Activated naive CD4-positive, alpha-beta T cell treated with anti-CD3 and anti-CD28 coated beads, Interleukin-2, amount 10 ng/mL, durations not matched to agents 7 days and 5 days (primary cell): ENCODE measurements at places on chromosomes 7 and 10.

- H3K27me3 ChIP-seq, result no peaks in the 10 kb centered on the region
- H3K4me1 ChIP-seq, result no peaks in the 10 kb centered on the region
- no peak overlapping the region for H3K27ac ChIP-seq
- no peaks in the 10 kb centered on the region for H3K36me3 ChIP-seq
- H3K4me3 ChIP-seq, result no peak overlapping the region
- DNase-seq, result no peak
Measured at GRCh38 chr7:33459340-33459751, 330.0 kb downstream of the BBS9 start.

- H3K36me3 ChIP-seq, result no peaks in the 10 kb centered on the region
- no peak overlapping the region for H3K27ac ChIP-seq
- H3K27me3 ChIP-seq, result no peaks in the 10 kb centered on the region
- H3K4me3 ChIP-seq, result no peak overlapping the region
- peaks cover 4% of the 10 kb centered on the region for H3K4me1 ChIP-seq
Measured at GRCh38 chr10:61125560-61126170, 181.7 kb upstream of the RHOBTB1 start.

DNA sequence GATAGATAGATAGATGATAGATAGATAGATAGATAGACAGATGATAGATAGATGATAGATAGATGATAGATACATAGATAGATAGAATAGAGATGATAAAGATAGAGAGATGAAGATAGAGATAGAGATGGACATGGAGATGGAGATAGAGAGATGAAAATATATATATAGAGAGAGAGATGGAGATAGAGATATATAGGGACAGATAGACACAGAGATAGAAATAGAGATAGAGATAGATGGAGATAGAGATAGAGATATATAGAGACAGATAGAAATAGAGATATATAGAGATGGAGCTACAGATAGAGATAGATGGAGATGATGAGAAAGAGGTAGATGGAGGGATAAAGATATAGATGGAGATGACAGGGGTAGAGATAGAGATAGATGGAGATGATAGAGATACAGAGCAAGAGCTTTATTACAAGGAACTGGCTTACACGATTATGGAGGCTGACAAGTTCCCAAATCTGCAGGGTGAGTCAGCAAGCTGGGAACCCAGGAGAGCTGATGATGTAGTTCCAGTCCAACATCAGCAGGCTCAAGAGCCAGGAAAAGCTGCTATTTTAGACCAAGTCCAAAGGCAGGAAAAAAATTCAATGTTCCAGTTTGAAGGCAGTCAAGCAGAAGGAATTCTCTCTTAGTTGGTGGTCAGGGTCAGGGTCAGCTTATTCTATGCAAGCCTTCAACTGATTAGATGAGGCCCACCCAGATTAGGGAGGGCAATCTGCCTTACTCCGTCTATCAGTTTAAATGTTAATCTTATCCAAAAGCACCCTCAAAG is 37.1 kb downstream of the CAV1 start:
- no peak for DNase-seq
- H3K4me1 ChIP-seq, result no peaks in the 10 kb centered on the region
- H3K36me3 ChIP-seq, result no peaks in the 10 kb centered on the region
- H3K27me3 ChIP-seq, result peaks cover 17% of the 10 kb centered on the region

DNA sequence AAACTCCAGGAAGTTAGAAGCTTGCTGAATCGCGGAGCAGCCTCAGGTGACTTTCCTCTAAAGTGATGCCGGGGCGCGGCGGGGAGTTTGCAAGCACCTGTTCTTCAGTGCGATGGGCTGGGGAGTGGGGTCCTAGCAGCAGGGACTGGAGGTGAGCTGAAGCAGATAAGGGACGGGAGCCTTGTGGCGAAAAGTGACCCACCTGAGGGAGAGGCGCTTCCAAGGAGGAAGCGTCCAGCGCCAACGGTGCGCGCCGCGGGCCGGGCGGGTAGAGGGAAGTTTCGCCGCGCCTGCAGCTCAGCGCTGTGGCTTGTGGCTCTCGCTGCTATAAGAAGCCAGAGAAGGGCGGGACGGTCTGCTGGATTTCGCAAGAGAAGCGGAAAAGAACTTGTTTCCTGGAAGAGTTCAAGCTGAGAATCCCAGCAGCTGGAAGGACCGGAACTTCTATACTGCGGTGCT is at the start of gene STEAP4:
Gene STEAP4 (minus strand): TSS at position 305 of the 459 bp plus-strand sequence. CDS start 22,625 bp downstream, outside the sequence.
- no peak within 1 kb of the TSS for H3K27ac ChIP-seq
- no peak within 1 kb of the TSS for H3K4me3 ChIP-seq
- peak; percentile 22 for DNase-seq
- H3K27me3 ChIP-seq, result peaks cover 26% of the 10 kb centered on the region

DNA sequence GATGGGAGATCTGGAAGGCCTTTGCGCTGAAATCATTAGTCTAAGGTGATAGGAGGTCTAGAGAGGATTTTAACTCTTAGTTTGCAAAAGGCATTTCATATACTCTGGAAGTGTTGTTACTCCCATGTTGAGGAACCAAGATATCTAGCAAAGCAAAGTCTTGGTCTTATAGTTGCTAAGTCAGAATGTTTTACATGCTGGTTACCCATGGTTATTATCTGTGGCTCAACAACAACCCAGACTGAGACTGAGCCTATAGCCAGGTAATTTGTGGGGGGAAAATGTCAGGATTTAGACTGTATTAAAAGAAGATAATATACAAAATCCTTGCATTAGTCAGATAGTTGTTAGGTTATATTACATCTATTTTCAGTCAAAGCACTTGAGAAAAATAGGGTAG is 50.9 kb downstream of the LSMEM1 start:
- no peaks in the 10 kb centered on the region for H3K36me3 ChIP-seq
- no peak overlapping the region for H3K27ac ChIP-seq
- no peak for DNase-seq
- no peak overlapping the region for H3K4me3 ChIP-seq
- peaks cover 3% of the 10 kb centered on the region for H3K27me3 ChIP-seq

- DNase-seq, result no peak
- H3K4me3 ChIP-seq, result no peak overlapping the region
- H3K4me1 ChIP-seq, result no peaks in the 10 kb centered on the region
- no peaks in the 10 kb centered on the region for H3K36me3 ChIP-seq
- no peaks in the 10 kb centered on the region for H3K27me3 ChIP-seq
- no peak overlapping the region for H3K27ac ChIP-seq
Measured at GRCh38 chr10:88004451-88004850, 141.0 kb downstream of the PTEN start.

- H3K36me3 ChIP-seq, result no peaks in the 10 kb centered on the region
- peaks cover 11% of the 10 kb centered on the region for H3K27me3 ChIP-seq
- no peak overlapping the region for H3K4me3 ChIP-seq
- DNase-seq, result no peak
- no peaks in the 10 kb centered on the region for H3K4me1 ChIP-seq
Measured at GRCh38 chr10:93844979-93845626, 48.7 kb upstream of the SLC35G1 start.

DNA sequence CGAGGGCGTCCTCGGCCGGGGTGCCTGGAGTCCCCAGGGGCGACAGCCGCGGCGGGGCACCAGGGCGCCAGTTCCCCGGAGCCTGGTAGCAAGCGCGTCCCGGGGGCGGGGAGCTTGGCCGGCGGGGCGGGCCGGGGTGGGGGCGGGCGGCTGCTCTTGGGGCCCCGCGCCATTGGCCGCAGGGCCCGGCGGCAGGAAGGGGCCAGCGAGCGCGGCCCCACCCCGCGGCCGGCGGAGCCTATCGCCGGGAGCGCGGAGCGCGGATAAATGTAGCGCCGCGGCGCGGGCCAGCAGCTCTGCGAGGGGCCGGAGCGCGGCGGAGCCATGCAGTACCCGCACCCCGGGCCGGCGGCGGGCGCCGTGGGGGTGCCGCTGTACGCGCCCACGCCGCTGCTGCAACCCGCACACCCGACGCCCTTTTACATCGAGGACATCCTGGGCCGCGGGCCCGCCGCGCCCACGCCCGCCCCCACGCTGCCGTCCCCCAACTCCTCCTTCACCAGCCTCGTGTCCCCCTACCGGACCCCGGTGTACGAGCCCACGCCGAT is at the start of gene HHEX:
Gene HHEX (plus strand): TSS at position 293 of the 548 bp plus-strand sequence. CDS start 32 bp downstream, at position 325.
- DNase-seq, result peak; percentile 50
- H3K4me1 ChIP-seq, result peaks cover 30% of the 10 kb centered on the region
- H3K27me3 ChIP-seq, result peaks cover 81% of the 10 kb centered on the region
- H3K36me3 ChIP-seq, result peaks cover 2% of the 10 kb centered on the region
- H3K27ac ChIP-seq, result peak within 1 kb of the TSS; percentile 28
- peak within 1 kb of the TSS; percentile 62 for H3K4me3 ChIP-seq

DNA sequence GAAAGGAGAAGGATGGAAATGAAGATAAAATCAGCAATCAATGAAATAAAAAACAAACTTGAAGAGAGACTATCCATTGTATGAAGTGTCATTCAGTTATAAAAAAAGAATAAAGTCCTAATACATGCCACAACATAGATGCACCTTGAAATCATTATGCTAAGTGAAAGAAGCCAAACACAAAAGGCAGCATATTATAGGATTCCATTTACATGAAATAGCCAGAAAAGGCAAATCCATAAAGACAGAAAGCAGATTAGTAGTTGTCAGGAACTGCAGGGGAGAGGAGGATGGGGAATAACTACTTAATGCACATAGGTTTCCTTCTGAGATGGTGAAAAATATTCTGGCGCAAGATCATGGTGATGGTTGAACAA is 6.6 kb upstream of the PON1 start:
- peaks cover 13% of the 10 kb centered on the region for H3K4me1 ChIP-seq
- no peaks in the 10 kb centered on the region for H3K36me3 ChIP-seq
- H3K27me3 ChIP-seq, result no peaks in the 10 kb centered on the region
- DNase-seq, result no peak

GRCh38 chr10:96411716-96412320 is 53.0 kb upstream of the OPALIN start:
- no peaks in the 10 kb centered on the region for H3K4me1 ChIP-seq
- DNase-seq, result no peak
- H3K27ac ChIP-seq, result no peak overlapping the region
- no peaks in the 10 kb centered on the region for H3K27me3 ChIP-seq
- no peaks in the 10 kb centered on the region for H3K36me3 ChIP-seq

DNA sequence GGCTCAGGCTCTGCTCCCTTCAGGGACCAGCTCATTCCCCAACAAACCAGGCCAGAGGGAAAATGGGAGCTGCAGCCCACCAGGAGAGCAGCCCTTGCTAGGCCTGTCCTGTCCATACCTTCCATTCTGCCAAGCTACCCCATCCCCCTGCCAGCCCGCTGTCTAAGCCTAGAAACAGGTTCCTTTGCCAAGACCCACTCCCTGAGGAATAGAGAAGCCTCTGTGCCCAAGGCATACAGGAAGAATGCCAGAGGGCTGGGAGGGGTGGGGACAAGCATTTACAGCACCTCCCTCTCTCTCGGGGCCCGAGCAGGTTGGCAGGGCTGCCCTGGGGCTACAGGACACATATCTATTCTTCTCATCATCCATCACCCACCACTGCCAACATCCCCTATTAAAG is 178.3 kb downstream of the GRID1 start:
- H3K4me3 ChIP-seq, result no peak overlapping the region
- no peak for DNase-seq
- no peaks in the 10 kb centered on the region for H3K36me3 ChIP-seq

DNA sequence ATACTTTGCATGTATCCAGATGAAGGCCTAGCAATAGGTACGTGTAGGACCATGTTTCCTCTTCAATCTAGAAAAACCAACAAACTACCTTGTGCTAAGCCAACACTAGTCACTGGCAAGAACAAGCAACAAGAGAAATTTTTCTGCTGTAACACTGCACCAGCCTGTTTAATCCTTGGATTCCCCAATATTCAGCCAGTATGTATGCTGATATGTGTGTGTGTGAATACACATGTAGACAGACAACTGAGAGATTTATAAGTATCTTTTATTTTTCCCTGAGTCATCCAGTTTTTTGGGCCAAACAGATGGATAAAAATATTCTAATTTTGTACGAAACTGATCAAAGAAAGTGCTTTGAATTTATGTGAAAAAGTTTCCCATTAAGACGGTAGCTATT is 26.2 kb downstream of the GLI3 start:
- H3K36me3 ChIP-seq, result no peaks in the 10 kb centered on the region
- no peaks in the 10 kb centered on the region for H3K4me1 ChIP-seq
- no peak overlapping the region for H3K4me3 ChIP-seq
- no peaks in the 10 kb centered on the region for H3K27me3 ChIP-seq
- no peak for DNase-seq

DNA sequence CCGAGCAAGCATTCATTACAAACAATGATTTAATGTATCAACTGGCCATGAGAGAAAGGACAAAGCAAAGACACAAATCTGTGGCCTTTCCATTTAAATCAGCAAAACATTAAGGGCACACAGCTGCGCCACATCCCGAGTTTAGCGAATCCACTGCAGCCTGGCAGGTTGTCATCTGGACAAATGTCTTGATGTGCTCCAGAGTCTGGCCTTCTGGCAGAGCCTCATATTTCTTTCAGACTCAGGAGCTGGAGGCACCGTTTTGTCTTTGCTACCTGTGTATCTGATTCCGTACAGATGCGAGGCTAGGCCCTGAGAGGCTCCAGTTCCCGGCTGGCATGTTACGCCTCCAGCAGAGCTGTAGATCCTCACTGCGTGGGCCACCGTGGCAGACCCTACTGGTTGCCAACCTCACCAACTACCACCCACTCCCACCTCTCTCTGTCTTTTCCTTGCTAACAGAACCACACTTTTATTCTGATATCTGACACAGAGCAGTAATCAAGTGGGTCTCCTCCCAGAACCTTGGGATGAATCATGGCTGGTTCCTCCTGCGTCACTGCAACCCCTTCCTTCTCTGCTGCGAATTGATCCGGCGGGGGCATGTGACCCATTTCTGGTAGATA is 40.9 kb upstream of the EFCAB10 start:
- no peak overlapping the region for H3K27ac ChIP-seq
- DNase-seq, result no peak
- no peaks in the 10 kb centered on the region for H3K4me1 ChIP-seq
- H3K36me3 ChIP-seq, result peaks cover 38% of the 10 kb centered on the region
- no peaks in the 10 kb centered on the region for H3K27me3 ChIP-seq
